ENCODE measurements at places on chromosomes 16 and 17.

GRCh38 chr16:82636485-82636884 is 9.7 kb downstream of the CDH13 start:
- no peak for DNase-seq

GRCh38 chr16:55189682-55190636 is 134.0 kb upstream of the IRX6 start:
- DNase-seq = no peak

DNA sequence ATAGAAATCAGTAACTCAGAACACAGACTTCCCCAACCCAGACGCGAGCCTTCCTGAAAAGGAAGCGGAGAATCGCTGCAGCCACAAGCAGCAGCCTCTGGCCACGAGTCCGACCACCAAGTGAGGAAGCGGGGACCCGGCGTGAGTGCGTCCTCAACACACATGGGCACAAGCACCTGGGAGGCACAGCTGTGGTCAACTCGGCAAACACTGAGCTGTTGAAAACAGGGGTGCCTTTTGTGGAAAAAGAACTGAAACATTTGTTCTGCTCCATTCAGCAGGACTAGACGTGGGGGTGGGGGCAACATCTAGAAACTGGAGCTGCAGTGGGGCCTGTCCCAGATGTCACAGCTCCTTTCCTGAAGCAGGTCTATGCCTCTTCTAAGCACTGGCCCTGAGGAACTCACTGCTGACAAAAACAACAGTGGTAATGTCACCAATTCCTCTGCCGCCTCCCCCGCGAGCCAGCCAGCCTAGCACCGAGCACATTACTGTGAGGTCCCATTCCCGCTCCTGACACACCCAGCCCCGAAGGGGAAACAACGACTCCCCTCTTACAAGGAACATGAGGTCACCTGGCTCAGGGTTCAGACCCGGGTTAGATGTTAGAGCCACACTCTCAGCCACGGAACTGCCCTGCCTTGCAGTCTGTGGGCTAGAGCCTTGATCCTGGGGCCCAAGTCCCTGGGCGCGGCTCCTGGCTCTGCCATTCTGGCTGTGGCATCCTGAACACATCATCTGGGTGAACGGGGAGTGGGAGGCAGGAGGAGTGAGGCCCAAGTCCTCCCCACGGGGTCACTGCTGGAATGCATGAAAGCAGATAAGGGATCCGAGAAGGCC is 29.0 kb downstream of the KDM8 start:
- no peak for DNase-seq

DNA sequence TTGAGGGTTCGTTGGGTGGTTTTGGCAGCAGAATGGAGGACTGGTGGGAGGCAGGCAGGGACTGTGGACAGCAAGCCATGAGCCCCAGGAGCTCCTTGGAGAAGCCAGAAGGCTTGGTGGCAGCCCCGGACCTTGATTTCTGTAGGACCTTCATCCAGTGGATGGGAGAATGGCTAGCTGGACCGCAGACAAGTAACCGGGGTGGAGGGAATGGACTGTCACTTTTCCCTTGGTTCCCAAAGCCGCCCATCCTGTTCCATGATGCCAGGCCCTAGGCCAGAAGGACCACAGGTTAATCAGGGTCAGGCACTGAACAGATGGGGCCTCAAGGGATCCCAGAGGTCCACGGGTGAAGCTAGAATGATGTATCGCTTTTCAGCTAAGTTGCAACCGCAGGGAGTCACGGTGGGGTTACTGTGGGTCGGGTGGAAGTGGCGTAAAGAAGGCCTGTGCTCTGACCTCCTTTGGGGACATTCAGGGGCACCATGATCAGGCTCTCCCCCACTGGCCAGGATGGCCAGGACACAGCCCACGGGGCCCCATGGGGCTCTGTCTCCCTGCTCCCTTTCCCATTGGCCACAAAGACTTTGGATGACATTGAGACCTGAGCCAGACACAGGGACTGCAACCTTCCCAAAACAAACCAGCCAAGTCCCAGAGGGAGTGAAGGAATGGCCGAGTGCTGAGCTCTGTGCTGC is 66.9 kb upstream of the MRTFB start:
- no peak for DNase-seq

DNA sequence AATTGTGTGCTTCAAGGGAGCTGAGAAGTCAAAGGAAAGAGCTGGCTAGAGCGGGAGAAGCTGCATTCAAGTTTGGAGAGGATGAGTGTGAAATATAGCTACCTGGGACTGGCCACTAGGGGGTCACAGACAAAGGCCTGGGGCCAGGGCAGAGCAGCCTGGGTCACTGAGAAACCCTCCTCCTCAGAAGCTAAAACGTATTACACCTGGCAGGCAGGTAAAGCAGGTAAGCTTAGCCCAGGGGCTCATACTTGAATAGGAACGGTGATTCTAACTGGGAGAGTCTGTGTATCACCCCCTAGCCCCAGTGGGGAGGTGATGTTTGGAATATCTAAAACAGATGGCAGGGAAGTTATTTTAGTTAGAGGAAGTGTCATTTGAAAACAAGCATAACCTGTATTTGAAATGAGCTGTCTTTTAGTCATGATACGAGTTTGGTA is 6.8 kb downstream of the KRT37 start:
- DNase-seq = no peak

DNA sequence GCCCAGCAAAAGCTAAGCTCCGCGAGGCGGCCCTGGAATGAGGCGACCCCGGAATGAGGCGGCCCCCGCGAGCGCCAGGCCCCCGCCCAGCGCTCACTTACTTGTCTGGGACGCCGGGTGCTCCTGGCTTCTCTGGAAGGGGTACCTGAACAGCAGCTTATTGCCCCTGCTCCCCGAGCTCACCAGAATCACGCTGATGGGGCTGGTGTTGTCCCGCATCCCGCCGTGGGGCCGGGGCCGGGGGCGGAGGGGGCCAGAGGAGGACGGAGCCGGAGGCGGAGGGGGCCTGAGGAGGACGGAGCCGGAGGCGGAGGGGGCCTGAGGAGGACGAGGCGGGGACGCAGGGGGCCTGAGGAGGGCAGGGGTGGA is 440 bp downstream of the NPRL3 start:
- no peak for DNase-seq

DNA sequence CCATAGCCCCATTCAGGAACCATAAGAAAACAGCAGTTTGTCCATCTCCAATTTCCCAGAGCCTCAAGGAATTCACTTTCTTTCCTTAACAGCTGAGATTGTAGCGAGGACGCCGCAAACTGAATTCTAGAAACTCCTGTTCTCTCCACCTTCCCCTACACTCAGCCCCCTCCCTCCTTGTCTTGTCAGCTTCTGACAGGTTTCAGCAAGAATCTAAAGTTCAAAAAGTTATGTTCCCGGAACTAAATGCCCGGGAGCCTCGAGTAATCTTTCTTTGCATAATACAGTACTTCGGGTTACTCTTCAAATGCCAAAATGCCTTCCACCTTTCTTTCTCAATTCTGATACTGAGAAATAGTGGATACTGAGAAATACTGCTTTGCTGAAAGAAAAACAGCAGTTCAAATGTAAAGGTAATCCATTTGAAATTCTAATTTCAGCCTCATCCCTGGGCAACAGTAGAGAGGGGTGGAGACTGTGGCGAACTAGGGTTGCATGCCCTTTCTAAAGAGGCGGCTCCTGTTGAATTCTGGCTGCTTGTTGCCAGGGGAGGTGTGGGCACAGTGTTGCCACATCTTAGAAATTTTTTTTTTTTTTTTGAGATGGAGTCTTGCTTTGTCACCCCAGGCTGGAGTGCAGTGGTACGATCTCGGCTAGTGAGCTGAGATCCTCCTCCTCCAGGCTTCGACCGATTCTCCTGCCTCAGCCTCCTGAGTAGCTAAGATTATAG is 63.5 kb upstream of the USP7 start:
- DNase-seq = no peak

All from astrocyte of the cerebellum (primary cell).